ENCODE measurements at places on chromosomes 5 and 9.

DNA sequence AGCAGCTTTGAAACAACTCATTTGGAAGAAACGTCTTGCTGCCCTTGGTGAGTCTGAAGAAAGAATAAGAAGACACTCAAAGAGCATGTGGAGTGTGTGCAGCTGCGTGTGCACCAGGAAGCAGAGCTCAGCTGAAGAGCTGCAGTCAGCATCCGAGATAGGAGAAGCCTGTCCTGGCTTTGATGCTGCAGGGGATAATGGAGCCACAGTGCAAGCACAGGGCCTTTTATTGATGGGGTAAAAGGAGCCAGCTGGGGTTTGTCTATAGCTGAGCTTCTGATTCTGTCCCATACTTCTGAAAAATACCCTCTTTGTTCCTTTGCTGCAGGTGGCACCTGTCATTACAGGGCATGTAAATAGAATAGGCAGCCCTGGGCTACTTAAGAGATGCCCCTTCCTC, 375.7 kb upstream of the ZNF462 start:
- DNase-seq: no peak

- no peak for DNase-seq
Measured at GRCh38 chr5:1053391-1054017, 44.9 kb downstream of the NKD2 start.

DNA sequence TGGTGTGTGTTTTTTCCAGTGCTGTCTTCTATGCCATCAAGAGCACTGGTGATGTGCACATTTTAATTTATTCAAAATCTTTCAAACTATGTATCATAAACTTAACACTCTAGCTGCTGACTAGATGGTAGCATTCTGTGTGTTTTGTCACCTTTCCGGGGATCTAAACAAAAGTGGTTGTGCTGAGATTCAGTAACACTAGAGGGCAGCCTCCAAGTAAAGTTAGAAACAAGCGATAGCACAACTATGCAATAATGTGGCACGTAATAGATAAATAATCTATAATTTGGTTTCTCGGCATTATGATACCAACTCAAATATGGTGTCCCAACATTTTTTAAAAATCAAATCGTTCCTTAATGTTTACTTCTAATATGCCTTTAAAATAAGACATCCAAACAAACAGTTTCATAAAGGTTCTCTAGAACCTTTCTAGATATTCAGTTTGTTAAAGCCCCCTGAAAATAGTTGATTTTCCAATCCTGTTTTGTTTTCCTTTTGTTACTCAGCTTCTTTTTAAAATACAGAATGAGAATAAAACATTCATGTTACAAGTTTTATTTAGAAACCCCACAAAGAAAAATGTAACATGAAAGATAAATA, 16.9 kb downstream of the SEMA6A start:
- no peak for DNase-seq

- peak; percentile 91 for DNase-seq
Measured at GRCh38 chr5:139670369-139671095, 22.4 kb downstream of the CXXC5 start.
